ENCODE measurements at places on chromosomes 6 and 20. TPM values are rescaled to one million over a fixed set of nuclear protein-coding genes. Genes with fewer than 3 reads are reported as not detected.
A peak's percentile ranks its signal among the peaks of the same experiment; 100 is the strongest.

DNA sequence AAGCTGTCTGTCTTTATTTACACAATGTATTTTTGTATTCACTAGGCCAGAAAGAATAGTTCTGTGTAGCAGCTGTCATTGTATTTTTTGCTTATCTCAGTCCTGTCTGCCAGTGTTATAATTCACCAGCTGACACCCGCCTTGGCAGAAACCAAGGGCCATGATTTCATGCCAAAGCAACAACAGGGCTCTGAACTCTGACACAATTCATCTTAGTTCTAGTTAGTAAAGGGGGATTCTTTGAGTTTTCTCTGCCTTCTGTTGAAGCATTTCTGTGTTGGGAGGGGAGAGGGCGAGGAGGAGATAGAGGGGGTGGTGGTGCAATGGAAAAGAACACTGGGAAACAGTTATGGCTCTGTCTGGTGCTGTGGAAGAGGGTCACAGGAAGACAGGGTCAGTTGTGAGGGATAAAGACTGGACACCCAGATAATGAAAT is 684.6 kb upstream of the MARCKS start:
- peak; percentile 24 for DNase-seq

- DNase-seq: no peak
Measured at GRCh38 chr6:29818892-29819291, 8.7 kb upstream of the HLA-G start.

- no peak for DNase-seq
Measured at GRCh38 chr6:13302291-13302690, 26.0 kb downstream of the TBC1D7 start.

DNA sequence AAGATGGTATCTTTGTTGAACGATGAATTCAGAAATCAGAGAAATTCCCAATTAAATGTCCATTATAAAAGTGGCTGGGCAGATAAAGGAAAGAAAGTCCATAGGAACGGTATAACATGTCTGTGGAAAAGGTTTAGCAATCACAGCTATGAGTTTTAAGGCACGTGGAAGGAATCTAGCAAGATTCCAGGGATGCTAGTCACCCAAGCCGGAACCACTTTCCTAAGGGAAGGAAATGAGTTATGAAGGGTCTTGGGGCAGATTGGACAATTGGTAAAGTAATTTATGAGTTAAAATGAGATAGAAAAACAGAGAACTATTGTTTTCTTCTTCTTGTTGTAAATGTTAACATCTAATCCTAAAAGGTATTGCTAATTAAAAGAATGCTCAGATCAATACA is 384.8 kb downstream of the ADGRB3 start:
- DNase-seq: peak; percentile 18

DNA sequence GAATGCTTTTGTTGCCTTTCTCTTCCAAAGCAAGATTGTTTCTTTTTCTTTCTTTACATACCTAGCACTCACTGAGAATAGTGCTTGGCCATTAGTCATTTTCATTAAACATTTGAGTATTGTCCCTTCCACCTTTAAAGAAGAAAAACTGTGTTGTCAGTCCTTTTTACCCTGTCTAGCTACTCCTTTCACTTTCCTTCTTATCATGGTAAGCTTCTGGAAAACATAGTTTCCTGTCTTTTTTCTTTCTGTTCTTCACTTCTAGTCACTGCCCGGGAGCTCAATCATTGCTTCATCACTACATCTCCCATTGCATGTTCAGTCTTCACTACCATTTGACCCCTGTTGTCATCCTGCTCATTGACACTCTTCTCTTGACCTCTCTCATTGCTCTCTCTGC is 12.1 kb downstream of the VAPB start:
- DNase-seq: no peak

- peak; percentile 15 for DNase-seq
Measured at GRCh38 chr6:110328259-110328658, 29.9 kb downstream of the METTL24 start.

DNA sequence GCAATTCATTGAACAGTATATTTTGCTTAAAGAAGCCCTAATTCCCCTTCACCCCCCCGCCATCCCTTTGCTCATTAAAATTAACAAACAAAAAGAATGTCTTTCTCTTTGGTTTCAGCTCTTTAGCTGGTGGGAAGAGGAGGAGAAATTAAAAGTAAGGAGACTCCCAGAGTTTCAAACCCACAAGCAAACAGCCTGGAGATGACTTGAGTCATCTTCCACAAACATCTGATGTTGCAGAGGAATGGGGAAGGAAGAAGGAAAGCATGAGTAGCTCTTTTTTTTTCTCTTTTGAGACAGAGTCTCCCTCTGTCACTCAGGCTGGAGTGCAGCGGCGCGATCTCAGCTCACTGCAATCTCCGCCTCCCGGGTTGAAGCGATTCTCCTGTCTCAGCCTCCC is 189.6 kb downstream of the ADAT2 start:
- no peak for DNase-seq

DNA sequence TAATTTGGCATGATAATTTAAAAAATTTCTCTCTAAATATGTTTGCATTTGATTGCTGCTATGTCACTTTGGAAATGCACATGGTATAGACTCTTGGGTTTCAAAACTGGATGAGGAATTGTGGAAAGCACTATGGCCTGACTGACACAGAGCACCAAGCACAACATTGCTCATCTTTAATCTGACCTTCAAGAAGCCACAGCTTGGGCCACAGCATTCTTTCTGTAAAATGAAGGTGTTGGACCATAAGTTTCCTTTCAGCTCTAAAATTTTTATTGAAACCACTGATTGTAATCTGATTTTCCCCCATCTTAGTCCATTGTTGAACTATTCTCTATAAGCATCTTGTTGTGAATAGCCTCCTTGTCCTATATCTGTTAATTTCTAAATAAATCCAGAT is 41.0 kb downstream of the QKI start:
- no peak for DNase-seq

DNA sequence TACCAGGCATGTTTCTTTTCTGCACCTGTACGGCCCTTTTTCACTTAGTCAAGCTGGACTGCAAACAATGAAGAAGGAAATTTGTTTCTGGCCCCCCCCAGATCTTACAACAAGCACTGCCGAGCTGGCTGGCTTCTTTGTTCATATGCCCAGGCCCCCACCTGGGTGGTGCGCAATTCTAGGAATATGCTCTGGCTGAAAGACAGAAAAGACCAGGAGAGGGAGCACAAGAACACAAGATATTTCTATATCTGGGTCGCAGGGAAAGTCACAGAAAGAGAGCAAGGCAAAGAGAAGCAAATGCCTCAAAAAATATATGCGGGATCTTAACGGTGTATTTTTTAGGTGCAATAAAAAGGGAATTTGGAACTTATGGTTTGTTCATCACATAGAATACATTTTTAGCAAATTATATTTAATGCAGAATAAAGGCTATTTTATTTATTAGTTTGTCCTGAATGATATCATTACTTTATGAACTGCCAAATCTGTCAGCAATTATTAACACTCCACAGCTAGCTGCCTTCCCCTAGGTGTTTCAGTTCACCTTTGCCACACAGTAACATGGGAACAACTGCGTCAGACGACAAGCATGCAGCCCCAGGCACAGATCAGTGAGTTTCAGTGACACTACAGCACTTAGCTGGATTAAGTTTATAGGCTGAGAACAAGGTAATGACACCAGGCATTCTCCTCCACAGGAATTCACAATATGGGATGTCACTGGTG is 76.5 kb downstream of the GJA10 start:
- DNase-seq: peak; percentile 65

DNA sequence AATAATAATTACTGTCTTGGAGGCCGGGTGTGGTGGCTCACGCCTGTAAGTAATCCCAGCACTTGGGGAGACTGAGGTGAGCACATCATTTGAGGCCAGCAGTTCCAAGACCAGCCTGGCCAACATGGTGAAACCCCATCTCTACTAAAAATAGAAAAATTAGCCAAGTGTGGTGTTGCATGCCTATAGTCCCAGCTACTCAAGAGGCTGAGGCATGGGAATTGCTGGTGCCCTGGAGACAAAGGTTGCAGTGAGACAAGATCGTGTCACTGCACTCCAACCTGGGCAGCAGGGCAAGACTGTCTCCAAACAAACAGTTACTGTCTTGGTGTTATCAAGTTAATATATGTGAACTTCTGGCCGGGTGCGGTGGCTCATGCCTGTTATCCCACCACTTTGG is 4.9 kb downstream of the RRP36 start:
- DNase-seq: no peak

DNA sequence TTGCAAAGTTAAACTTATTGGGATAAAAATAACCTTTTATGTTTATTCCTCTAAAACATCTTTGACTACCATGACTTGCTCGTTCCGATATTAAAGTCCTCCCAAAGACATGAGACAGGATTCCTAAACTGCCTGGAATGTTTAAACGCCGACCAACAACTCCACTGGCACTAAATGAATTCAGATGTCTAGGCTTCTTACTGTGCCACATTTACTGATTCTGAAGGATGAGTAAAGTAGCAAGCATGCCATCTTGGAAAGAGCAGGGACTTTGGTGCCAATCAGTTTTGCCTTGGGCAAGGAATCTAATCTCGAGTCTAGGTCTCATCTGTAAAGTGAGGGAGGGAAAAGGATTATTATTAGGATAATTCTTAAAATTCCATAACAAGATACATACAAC is 25.3 kb downstream of the MBOAT1 start:
- DNase-seq: peak; percentile 64

- DNase-seq: peak; percentile 63
Measured at GRCh38 chr20:2820084-2820895, 4.1 kb downstream of the TMEM239 start.

- DNase-seq: no peak
Measured at GRCh38 chr6:24426729-24427446, 24.2 kb downstream of the MRS2 start.

DNA sequence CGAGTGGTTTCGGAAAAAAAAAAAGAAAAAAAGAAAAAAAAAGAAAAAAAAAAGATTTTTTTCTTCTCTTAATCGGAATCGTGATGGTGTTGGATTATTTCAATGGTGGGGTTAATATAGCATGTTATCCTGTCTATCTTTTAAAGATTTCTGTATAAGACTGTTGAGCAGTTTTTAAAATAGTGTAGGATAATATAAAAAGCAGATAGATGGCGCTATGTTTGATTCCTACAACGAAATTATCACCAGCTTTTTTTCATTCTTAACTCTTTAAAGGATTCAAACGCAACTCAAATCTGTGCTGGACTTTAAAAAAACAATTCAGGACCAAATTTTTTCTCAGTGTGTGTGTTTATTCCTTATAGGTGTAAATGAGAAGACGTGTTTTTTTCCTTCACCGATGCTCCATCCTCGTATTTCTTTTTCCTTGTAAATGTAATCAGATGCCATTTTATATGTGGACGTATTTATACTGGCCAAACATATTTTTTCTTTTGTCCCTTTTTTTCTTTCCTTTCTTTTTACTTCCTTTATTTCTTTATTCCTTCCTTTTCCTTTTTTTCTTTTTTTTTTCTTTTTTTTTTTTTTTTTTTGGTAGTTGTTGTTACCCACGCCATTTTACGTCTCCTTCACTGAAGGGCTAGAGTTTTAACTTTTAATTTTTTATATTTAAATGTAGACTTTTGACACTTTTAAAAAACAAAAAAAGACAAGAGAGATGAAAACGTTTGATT is 3.6 kb downstream of the SOX4 start:
- DNase-seq: peak; percentile 53

GRCh38 chr6:37513155-37513554 is 13.5 kb upstream of the CCDC167 start:
- DNase-seq: no peak

- DNase-seq: peak; percentile 20
Measured at GRCh38 chr6:165662749-165663376, at the start of gene PDE10A. PDE10A (minus strand) TSS chr6:165663241; CDS start chr6:165662811, 430 bp downstream.

DNA sequence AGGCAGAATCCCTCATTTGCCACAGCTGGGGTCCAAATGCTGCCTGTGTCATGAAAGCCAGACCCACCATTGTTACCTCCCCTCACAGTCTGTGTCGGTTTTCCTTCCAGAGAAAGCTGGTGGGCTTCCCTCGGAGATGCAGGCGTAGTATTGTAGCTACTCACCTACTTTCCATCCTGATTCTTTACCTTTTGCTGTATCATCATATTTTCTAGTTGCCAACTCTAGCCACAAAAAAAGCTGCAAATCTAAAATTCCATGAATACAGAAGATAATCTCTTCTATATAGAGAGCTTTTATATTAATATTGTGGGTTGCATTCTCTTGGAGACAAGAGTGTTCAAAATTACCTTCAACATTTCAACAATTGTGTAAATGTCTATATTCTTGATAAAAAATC is 98.0 kb upstream of the LAMP5 start:
- no peak for DNase-seq

GRCh38 chr20:46157625-46158024 is 39.5 kb downstream of the CD40 start:
- no peak for DNase-seq

GRCh38 chr20:23367770-23368169 is 5.8 kb downstream of the GZF1 start:
- peak; percentile 40 for DNase-seq

- DNase-seq: peak; percentile 77
Measured at GRCh38 chr6:136628996-136629395, 78.8 kb upstream of the MAP7 start.

DNA sequence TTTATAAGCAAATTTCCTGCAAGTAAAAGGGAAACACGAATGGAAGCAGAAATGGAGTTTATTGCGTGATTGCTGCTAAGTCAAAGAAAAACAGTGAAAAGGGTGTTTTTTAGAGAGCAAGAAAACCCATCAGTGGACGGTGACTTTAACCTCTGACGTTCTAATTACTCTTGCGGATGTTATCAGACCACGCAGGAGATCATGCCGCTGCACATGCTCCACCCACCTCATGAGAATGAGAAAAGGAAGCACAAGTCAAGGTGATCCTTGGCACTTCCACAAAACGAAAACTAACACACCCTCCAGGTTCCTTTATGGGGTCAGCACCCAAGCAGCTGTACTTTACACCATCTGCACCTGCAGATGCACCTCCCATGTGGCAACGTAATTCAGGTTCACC is 45.0 kb downstream of the LYRM4 start:
- no peak for DNase-seq

- DNase-seq: no peak
Measured at GRCh38 chr6:157684620-157685299, 138.3 kb upstream of the SNX9 start.

DNA sequence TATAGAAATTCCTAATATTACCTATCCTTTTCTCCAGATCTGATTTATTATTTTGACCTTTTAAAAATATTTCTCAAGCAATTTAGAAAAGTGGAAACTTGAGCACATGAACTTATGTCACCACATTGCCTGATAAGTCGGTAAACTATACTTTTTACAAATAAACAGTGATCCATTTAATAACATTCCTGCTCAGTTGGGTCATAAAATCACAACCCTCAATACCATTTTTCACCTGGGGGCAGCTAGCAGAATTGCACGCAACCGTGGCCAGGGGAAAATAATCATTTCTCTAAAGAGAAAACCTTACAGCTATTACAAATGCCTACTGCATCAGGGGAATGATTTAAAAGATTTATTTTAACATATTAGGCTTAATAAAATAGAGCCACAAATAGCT is 614.5 kb downstream of the PHF3 start:
- DNase-seq: peak; percentile 40

Gene HSPA12B
- 0.17 TPM for total RNA-seq

Gene VWA7
- under 0.01 TPM for total RNA-seq

Gene PSORS1C2
- total RNA-seq: not detected

Gene HLA-DRB5
- total RNA-seq: not detected

Gene RIMS1
- 3.9 TPM for total RNA-seq

Gene SLC22A2
- total RNA-seq: not detected

Gene HLA-DRB1
- under 0.01 TPM for total RNA-seq

Measured in fibroblast of lung (primary cell).